Left ventricle myocardium inferior (tissue), 1 donor: ENCODE measurements at places on chromosomes 2 and 18. TPM values are rescaled to one million over a fixed set of nuclear protein-coding genes. Genes with fewer than 3 reads are reported as not detected.

GRCh38 chr18:7304061-7304370 lies 73.1 kb downstream of the LRRC30 start:
- H3K4me1 ChIP-seq = peaks cover 10% of the 10 kb centered on the region
- DNase-seq = no peak
- H3K27ac ChIP-seq = no peak overlapping the region
- H3K4me3 ChIP-seq = no peak overlapping the region

GRCh38 chr18:59540780-59541179 lies 156.4 kb downstream of the CCBE1 start:
- no peaks in the 10 kb centered on the region for H3K36me3 ChIP-seq
- DNase-seq = no peak
- H3K4me3 ChIP-seq = no peak overlapping the region
- H3K27ac ChIP-seq = no peak overlapping the region

- no peak overlapping the region for H3K4me3 ChIP-seq
- H3K27ac ChIP-seq = no peak overlapping the region
- no peaks in the 10 kb centered on the region for H3K4me1 ChIP-seq
- H3K36me3 ChIP-seq = no peaks in the 10 kb centered on the region
These were observed 26.9 kb upstream of the DTNB start for GRCh38 chr2:25700221-25700660.

DNA sequence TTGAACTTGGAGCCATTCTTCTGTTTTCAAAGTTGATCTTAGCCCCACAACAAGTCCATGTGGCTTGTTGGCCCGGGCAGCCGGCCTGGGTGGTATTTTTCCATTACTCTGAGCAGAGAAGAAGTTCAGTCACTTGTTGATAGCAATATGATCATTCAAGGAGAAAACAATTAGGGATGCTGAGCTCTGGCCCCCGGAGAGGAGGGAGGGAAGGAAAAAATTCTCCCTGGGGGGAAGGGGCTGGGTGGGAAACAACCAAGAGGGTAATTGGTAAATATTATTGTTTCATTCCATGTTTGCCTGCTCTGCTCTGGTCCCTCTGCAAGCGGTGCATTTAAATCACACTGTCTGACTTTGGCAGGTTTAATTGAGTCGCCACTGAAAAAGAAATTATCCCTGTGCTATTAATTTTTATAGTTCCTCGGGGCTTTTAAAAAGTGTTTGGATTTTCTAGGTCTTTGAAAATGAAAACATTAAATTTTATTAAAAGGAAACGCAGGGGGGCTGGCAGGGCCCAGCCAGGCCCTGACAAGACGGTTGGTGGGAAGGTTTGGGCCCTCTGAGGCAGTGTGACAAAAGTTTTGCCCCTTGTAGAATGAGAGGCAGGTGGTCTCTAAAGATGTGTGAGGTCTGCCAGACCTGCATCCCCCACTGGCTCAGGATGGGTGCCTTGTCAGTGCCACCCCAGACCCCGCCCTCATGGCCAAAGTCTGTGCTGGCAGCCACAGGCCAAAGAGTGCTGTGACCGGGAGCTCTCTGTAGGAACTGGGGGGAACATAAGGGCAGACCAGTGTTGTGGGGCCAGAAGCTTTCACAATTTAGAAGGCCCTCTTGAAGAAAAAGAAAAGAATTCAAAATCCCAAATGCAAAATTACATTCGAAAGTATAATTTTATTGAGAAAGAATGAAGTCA lies 52.5 kb upstream of the SLC14A2 start:
- H3K27me3 ChIP-seq = peaks cover 12% of the 10 kb centered on the region
- peaks cover 12% of the 10 kb centered on the region for H3K4me1 ChIP-seq
- no peak overlapping the region for H3K4me3 ChIP-seq
- peak; percentile 73 for DNase-seq
- peak overlapping the region; percentile 81 for H3K27ac ChIP-seq
- no peaks in the 10 kb centered on the region for H3K36me3 ChIP-seq

DNA sequence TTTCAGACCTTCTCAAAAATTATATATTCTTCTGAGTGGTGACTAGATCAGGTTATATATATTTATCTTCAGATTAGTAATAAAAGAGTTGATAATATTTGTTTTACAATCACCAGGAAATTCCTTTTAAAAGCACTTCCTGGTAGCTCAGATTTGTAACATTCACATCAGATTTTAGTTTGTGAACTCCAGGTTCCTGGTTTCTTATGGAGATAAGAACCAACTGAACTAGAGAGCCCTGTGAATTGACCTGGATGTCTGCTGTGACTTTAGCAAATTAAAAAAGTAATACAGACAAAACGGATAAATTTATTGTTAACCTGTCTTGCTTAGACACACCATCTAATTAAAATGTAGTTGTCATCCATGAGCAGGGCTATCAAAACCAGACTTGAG lies 868.7 kb downstream of the BCL11A start:
- no peaks in the 10 kb centered on the region for H3K36me3 ChIP-seq
- no peak for DNase-seq
- H3K27ac ChIP-seq = no peak overlapping the region
- H3K27me3 ChIP-seq = no peaks in the 10 kb centered on the region
- H3K4me1 ChIP-seq = no peaks in the 10 kb centered on the region
- H3K4me3 ChIP-seq = no peak overlapping the region

- no peaks in the 10 kb centered on the region for H3K36me3 ChIP-seq
- H3K27ac ChIP-seq = no peak overlapping the region
- no peaks in the 10 kb centered on the region for H3K4me1 ChIP-seq
- H3K4me3 ChIP-seq = no peak overlapping the region
- H3K27me3 ChIP-seq = peaks cover 25% of the 10 kb centered on the region
These were observed 71.8 kb upstream of the STAM2 start for GRCh38 chr2:152247337-152247695.

DNA sequence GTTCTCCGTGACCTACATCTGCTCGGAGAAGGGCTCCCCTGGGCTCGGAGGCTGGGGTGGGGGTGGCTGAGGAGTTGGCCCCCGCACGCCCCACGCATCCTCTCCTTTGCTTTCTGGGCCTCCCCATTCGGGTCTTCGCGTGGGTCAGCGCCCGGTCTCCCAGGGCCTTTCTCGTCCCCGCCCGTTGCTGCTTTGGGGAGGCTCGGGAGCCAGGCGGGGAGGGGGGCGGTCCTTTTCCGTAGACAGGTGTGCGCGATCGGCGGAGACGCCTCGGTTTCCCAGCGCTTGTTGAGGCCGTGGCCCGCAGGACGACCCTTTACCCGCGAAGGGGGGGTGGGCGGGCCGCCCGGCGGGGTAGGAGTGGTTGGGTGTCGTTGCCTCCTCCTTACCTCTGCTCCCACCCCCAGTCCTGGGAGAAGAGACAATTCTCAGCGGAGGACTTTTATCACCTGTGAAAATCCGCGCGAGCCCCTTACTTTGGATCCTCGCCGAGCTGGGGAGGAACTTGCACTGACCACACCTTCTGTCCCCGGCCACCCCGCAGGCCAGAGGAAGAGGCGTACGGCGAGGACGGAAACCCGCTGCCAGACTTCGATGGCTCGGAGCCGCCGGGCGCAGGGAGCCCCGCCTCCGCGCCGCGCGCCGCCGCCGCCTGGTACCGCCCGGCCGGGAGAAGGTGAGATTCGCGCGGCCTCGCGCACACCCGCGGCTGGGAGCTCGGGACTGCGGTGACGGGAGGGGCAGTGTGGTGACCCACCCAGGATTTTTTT lies 2.6 kb downstream of the ADCYAP1 start:
- no peak overlapping the region for H3K27ac ChIP-seq
- no peaks in the 10 kb centered on the region for H3K36me3 ChIP-seq
- DNase-seq = no peak
- peaks cover 53% of the 10 kb centered on the region for H3K4me1 ChIP-seq
- H3K27me3 ChIP-seq = peaks cover 100% of the 10 kb centered on the region

GRCh38 chr2:226767056-226767813 lies 32.4 kb downstream of the IRS1 start:
- H3K4me3 ChIP-seq = no peak overlapping the region
- no peaks in the 10 kb centered on the region for H3K36me3 ChIP-seq
- H3K4me1 ChIP-seq = peaks cover 85% of the 10 kb centered on the region
- H3K27ac ChIP-seq = peak overlapping the region; percentile 87
- DNase-seq = no peak

GRCh38 chr2:176130147-176130956 lies 847 bp downstream of the HOXD8 start:
- peak overlapping the region; percentile 77 for H3K27ac ChIP-seq
- H3K4me3 ChIP-seq = peak overlapping the region; percentile 62
- H3K27me3 ChIP-seq = peaks cover 99% of the 10 kb centered on the region
- H3K4me1 ChIP-seq = peaks cover 25% of the 10 kb centered on the region

- H3K27ac ChIP-seq = no peak overlapping the region
- peaks cover 17% of the 10 kb centered on the region for H3K4me1 ChIP-seq
- H3K4me3 ChIP-seq = no peak overlapping the region
- H3K36me3 ChIP-seq = no peaks in the 10 kb centered on the region
These were observed 47.3 kb downstream of the QPCT start for GRCh38 chr2:37391711-37392110.

DNA sequence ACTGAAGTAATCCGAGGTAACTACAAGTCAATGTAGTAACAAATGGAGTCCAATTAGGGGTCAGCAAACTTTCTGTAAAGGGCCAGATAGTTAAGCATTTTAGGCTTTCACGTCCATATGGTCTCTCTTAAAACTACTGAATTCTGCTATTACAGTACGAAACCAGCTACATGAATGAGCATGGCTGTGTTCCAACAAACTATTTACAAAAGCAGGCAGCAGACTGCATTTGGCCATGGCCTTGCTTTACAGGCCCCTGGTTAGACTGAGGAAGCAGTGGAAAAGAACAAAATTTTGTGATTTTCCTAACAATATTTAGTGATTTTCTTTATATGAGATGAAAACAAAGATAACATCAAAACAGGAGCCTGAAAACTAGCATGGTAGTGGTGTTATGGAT lies 64.0 kb downstream of the RTN4 start:
- peaks cover 3% of the 10 kb centered on the region for H3K36me3 ChIP-seq
- no peak for DNase-seq
- peaks cover 45% of the 10 kb centered on the region for H3K4me1 ChIP-seq
- H3K27ac ChIP-seq = no peak overlapping the region

DNA sequence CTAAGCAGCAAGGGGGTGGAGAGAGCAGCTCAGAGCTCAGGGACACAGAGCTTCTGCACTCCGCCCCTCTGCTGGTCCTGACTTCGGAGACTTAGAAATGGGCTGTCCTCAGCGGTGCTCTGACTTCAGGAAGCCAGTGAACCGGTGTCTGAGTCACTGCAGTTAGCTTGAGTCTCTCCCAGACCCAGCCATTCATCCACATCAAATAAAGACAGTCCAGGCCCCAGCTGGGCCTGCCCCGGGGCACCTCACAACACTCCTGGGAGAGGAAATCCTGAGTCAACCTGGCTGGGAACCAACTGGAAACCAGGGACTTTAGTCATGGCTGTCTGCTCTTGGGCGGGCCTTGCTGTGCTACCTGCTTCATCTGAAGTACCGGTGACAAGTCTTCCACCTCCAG lies 5.4 kb upstream of the ITGB6 start:
- peaks cover 16% of the 10 kb centered on the region for H3K4me1 ChIP-seq
- H3K27me3 ChIP-seq = no peaks in the 10 kb centered on the region
- no peaks in the 10 kb centered on the region for H3K36me3 ChIP-seq

GRCh38 chr18:57780706-57781347 lies 22.3 kb downstream of the ATP8B1 start:
- H3K36me3 ChIP-seq = no peaks in the 10 kb centered on the region
- no peaks in the 10 kb centered on the region for H3K27me3 ChIP-seq
- peak overlapping the region; percentile 22 for H3K4me3 ChIP-seq
- H3K27ac ChIP-seq = peak overlapping the region; percentile 82

DNA sequence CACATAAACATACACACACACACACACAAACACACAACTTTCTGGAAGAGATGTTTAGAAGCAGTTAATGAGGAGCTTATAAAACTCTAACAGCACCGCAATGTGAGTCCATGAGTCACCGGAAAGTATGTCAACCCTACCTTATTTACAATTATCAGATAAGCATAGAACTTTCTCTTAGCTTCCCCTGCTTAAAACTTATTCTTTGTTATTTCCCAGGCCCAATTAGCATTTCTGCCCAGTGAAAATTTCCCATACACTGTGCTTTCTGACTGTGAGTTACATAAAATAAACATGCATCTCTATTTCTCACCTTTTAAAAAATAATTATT lies 737.6 kb downstream of the LRP1B start:
- H3K27ac ChIP-seq = no peak overlapping the region
- DNase-seq = no peak
- no peaks in the 10 kb centered on the region for H3K36me3 ChIP-seq
- H3K27me3 ChIP-seq = no peaks in the 10 kb centered on the region

GRCh38 chr2:220134756-220135534 lies 507.5 kb downstream of the SLC4A3 start:
- no peak for DNase-seq
- no peaks in the 10 kb centered on the region for H3K36me3 ChIP-seq
- no peaks in the 10 kb centered on the region for H3K4me1 ChIP-seq
- H3K27me3 ChIP-seq = no peaks in the 10 kb centered on the region

- no peak overlapping the region for H3K27ac ChIP-seq
- no peak overlapping the region for H3K4me3 ChIP-seq
- no peaks in the 10 kb centered on the region for H3K27me3 ChIP-seq
- H3K36me3 ChIP-seq = no peaks in the 10 kb centered on the region
- no peak for DNase-seq
- H3K4me1 ChIP-seq = no peaks in the 10 kb centered on the region
These were observed 166.0 kb upstream of the VWC2L start for GRCh38 chr2:214244847-214245246.

GRCh38 chr2:18560797-18561085 lies 288 bp upstream of the RDH14 start:
- DNase-seq = no peak
- peaks cover 53% of the 10 kb centered on the region for H3K4me1 ChIP-seq
- peak overlapping the region; percentile 93 for H3K4me3 ChIP-seq
- H3K27me3 ChIP-seq = no peaks in the 10 kb centered on the region
- H3K36me3 ChIP-seq = peaks cover 14% of the 10 kb centered on the region
- H3K27ac ChIP-seq = peak overlapping the region; percentile 99

DNA sequence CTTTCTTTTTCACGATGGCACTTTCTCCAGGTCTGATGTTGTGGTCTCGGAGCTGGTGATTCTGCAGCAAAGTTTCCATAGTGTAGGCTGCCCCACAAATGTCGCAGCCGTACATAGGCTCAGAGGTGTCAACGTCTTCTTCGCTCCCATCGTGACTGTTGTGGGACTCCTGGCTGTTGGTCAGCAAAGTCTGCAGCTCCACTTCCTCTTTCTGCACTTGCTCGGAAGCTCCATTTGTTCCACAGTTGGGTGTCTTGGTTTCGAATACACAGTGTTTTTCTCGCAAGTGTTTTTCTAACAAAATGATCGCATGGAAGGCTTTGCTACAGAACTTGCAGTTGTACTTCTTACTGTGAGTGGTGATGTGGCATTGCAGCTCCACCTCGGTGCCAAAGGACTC lies 126.8 kb downstream of the ZNF521 start:
- peaks cover 33% of the 10 kb centered on the region for H3K4me1 ChIP-seq
- H3K36me3 ChIP-seq = peaks cover 24% of the 10 kb centered on the region
- no peak for DNase-seq
- H3K4me3 ChIP-seq = no peak overlapping the region

Gene LYG2
- not detected for total RNA-seq

Gene ALPI
- total RNA-seq = not detected

Gene NEB
- 30.5 TPM for total RNA-seq

Gene ARHGAP28
- total RNA-seq = 1.5 TPM

Gene ATOH8
- total RNA-seq = 23.3 TPM

Gene PLEK
- total RNA-seq = 4.8 TPM

Gene ELOA2
- not detected for total RNA-seq

Gene XRCC5
- 110 TPM for total RNA-seq

Gene CRACDL
- total RNA-seq = 3.0 TPM

Gene HRH4
- 0.33 TPM for total RNA-seq

Gene RNF125
- 3.5 TPM for total RNA-seq
